ENCODE measurements at places on chromosomes 1 and 21. TPM values are rescaled to one million over a fixed set of nuclear protein-coding genes. Genes with fewer than 3 reads are reported as not detected.

CHIA gene
- not detected for total RNA-seq

ATP1A2 gene
- 144 TPM for total RNA-seq

RNU1-4 gene
- under 0.01 TPM for total RNA-seq

KMO gene
- 0.10 TPM for total RNA-seq

PTGER3 gene
- 3.4 TPM for total RNA-seq

DYNLT5 gene
- total RNA-seq, result 5.3 TPM

UTP25 gene
- 5.4 TPM for total RNA-seq

RGS8 gene
- 0.10 TPM for total RNA-seq

DDOST gene
- total RNA-seq, result 124 TPM

TEX50 gene
- not detected for total RNA-seq

GRCh38 chr1:14737561-14738094, 139.1 kb downstream of the KAZN start:
- DNase-seq, result no peak

DNA sequence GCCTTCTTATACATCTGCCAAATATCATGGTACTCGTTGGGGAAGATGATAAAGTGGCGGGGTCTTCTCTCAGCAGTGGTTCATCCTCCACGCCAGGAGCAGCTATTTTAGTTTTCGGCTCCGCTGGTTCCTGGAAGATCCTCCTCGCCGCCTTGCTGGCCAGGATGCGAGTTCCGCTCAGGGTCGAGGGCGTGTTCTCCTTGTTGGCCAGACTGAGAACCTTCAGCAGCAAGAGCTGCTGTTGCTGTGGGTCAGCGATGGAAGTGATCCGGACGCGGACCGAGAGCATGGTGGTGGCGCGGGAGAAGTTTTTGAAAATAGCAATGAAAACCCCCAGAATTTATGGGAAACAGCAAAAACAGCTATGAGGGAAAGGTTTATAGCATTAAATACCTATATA, 11.4 kb upstream of the CFAP126 start:
- DNase-seq, result no peak

DNA sequence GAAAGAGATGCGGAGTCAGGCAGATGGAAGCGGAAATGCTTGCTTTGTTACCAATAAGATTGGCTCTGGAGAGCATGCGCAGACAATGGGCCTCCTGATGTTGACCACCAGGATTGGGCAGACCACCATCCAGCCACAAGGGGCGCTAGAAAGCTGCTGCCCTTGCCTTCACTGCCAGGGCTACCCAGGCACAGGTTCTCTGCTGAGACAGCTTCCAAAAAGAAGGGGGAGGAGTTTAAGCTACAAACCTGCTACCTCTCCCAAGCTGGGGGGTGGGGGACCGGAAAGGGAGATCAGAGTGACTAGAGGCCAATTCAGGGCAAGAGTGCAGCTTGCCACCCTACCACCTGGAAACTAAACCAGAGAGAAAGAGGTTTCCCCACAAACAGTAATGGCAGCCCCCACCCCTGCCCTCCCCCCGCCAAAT, 369.7 kb downstream of the RRAGC start:
- DNase-seq, result peak; percentile 13

GRCh38 chr1:114715952-114716303, 643 bp downstream of the NRAS start:
- no peak for DNase-seq

GRCh38 chr21:35940074-35940927, 120.0 kb downstream of the SETD4 start:
- peak; percentile 88 for DNase-seq

DNA sequence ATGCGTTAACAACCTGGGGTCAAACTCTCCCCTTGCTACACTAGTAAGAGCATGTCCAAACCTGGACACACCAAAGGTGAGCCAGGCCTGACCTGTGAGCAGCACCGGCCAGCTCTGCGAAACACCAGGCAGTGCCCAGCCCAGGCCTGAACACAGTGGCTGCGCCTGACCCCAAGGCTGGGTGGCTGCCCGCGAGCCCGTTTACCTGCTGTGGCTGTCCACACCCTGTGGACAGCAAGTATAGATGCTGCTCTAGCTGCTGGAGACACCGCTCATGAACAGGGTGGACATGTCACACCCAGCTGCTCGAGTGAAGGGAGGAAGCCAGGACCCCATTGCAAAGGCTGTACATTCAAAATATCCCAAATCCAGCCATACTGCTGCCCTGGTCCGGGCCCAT, 7.6 kb upstream of the CCDC27 start:
- no peak for DNase-seq

- peak; percentile 19 for DNase-seq
These were observed 1432.2 kb downstream of the MRPL39 start for GRCh38 chr21:24175106-24175505.

GRCh38 chr1:183962903-183963302, 74.6 kb downstream of the COLGALT2 start:
- no peak for DNase-seq

DNA sequence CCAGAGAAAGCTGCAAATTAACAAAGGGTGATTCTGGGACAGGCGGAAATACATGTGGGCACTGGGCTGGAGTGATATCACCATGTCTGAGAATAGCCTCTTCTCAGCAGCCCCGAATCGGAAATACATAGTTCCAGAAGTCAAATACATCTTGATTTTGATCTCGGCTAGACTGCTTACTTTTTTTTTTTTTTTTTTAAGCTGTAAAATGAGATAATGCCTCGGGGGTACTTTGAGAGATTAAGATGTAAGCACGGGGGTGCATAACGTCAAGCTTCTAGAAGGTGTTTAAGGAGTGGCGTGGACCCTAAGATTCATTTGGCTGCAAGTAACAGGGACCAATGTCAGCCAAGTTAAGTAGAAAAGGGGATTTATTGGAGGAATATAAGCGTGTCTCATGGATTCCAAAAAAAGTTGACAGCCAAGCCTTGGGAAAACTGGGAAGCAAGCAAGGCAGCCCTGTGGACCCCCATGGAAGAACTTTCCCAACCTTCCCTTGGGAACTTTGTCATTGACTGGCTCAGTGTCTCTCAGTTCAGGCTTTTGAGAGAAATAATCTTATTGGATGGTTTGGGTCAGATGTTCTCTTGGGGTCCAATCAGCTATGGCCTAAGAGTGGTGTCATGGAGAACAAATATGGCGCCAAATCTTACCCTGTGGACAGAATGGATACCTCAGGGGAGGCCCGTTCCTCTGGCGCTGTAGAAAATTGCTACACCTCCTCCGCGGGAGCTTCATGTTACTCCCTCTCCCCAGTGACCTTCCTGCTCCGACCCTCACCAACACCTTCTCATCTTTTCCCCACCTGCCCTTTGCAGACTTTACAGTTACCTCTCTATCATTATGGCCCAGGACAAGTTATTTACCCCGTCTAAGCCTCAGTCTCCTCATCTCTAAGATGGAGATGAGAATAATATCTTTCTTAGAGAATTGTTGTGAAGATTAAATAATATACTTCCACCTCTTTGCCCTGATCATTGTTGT, 186.6 kb downstream of the KAZN start:
- DNase-seq, result no peak

- DNase-seq, result peak; percentile 60
These were observed 44.1 kb upstream of the SLC25A33 start for GRCh38 chr1:9494936-9495758.

GRCh38 chr21:26806801-26807295, 38.4 kb downstream of the ADAMTS1 start:
- DNase-seq, result no peak

DNA sequence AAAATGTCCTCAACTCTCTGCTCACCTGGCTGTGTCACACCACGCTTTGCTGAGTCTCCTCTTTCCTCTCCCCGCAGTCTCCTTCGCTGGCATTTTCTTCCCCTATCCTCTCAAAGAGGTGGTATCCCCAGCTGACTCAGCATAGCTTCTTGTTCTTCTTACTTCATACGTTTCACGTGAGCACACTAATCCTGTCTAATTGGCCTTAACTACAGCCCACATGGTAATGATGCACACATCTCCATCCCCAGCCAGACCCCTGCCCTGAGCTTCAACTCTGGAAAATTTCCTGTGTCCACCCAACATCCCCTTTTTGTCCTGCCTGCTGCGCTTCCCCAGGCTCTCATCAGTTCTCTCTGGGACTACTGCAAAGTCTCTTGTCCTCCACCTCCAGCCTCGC, 169.8 kb downstream of the TTLL7 start:
- no peak for DNase-seq

GRCh38 chr1:51491166-51491981, 27.7 kb downstream of the EPS15 start:
- DNase-seq, result no peak

GRCh38 chr21:33491373-33492102, at the start of gene DNAJC28:
DNAJC28 (minus strand) TSS chr21:33491716; CDS start chr21:33489393, 2,323 bp downstream.
- peak; percentile 98 for DNase-seq

- DNase-seq, result no peak
These were observed 42.6 kb downstream of the PCSK9 start for GRCh38 chr1:55081905-55082296.

- no peak for DNase-seq
These were observed 31.3 kb upstream of the TRABD2B start for GRCh38 chr1:48028218-48029069.

- DNase-seq, result no peak
These were observed 146.8 kb downstream of the COL11A1 start for GRCh38 chr1:102961549-102961948.
